ENCODE measurements at places on chromosomes 4 and X.

- DNase-seq, result no peak
These were observed 248.5 kb upstream of the DIAPH2 start for GRCh38 chrX:96436105-96436504.

- DNase-seq, result peak; percentile 47
These were observed 53.8 kb downstream of the ZFYVE28 start for GRCh38 chr4:2364654-2365053.

- DNase-seq, result no peak
These were observed 159.3 kb upstream of the GALNT7 start for GRCh38 chr4:173009129-173009823.

- DNase-seq, result no peak
These were observed 37.2 kb downstream of the TBC1D9 start for GRCh38 chr4:140719022-140719421.

GRCh38 chr4:73450398-73451004, 14.5 kb downstream of the AFP start:
- no peak for DNase-seq

GRCh38 chr4:8221985-8222384, 22.9 kb downstream of the SH3TC1 start:
- no peak for DNase-seq

DNA sequence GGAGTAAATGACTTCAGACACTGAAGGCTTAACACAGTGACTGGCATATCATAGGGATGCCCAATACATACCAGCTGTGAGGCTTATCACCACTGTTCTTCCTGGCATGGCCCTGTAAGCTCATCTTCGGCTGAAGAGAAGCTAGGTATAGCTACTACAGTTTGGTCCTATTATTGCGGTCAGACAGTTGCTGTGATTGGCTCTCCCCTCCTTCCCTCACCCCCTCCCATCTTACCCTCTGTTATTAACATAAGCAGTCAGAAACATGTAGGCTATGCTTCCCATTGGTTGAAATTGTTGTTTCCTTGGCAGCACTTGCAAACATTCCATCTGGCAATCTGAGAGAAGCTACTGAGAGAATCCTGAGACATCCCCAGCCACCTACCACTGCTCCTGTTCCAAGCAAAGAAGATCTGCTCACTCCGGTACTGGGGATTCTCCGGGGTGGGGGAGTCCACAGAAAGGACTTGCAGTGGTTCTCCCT, at the start of gene AKAP14:
Gene AKAP14 (plus strand): TSS at position 51 of the 484 bp plus-strand sequence. CDS start 7,331 bp downstream, outside the sequence.
- no peak for DNase-seq

DNA sequence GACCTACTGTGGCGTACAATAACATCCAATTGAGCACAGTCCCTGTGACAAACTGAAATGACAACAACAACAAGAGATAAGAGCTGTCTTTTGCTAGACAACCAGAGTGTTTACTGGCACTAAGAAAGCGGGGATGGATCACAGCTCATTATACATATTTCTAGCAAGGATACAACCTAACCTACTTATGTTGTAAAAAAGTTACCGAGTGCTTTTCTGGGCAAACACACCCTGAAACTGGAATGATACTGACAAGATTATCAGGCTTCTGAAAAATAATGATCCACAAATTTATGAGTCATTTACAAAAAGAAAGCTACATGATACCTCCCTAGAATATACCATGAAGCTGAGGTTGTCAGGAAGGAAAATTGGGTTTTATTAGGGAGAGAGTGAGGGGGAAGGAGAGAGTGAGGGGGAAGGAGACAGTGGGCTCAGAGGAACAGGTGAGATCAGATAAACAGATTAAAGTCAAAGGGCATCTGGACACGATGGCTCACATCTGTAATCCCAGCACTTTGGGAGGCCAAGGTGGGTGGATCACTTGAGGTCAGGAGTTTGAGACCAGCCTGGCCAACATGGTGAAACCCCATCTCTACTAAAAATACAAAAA, 20.3 kb downstream of the TBC1D9 start:
- DNase-seq, result no peak

- no peak for DNase-seq
These were observed 11.7 kb upstream of the SHOX start for GRCh38 chrX:618761-619450.

- no peak for DNase-seq
These were observed 3.6 kb upstream of the SCARB2 start for GRCh38 chr4:76216975-76217814.

- no peak for DNase-seq
These were observed 4.0 kb upstream of the CCNG2 start for GRCh38 chr4:77153006-77153405.

- no peak for DNase-seq
These were observed 69.5 kb upstream of the CBLL2 start for GRCh38 chrX:22203186-22203585.

GRCh38 chr4:99696801-99697200, 39.2 kb upstream of the C4orf54 start:
- DNase-seq, result no peak

- no peak for DNase-seq
These were observed 24.4 kb upstream of the CORIN start for GRCh38 chr4:47862297-47862696.

All from activated T-cell treated with anti-CD3 and anti-CD28 coated beads, Interleukin-2, amount 50 U/mL, for 4 hours (primary cell).